ENCODE measurements at places on chromosomes 4 and X.

DNA sequence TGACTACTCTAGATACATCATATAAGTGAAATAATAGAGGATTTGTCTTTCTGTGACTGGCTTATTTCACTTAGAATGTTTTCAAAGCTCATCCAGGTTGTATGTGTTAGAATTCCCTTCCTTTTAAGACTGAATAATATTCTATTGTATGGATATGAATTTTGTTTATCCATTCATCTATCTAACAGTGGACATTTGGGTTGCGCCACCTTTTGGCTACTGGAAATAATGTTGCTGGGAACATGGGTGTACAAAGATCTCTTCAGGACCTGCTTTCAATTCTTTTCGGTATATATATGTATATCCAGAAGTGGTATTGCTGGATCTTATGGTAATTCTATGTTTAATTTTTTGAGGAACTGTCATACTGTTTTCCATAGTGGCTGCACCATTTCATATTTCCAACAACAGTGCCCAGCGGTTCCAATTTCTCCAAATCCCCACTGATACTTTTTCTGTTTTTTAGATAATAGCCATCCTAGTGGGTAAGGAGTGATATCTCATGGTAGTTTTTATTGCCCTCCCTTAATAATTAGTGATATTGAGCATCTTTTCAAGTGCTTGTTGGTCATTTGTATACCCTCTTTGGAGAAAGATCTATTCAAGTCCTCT lies 3.4 kb upstream of the SCD5 start:
- DNase-seq: no peak

DNA sequence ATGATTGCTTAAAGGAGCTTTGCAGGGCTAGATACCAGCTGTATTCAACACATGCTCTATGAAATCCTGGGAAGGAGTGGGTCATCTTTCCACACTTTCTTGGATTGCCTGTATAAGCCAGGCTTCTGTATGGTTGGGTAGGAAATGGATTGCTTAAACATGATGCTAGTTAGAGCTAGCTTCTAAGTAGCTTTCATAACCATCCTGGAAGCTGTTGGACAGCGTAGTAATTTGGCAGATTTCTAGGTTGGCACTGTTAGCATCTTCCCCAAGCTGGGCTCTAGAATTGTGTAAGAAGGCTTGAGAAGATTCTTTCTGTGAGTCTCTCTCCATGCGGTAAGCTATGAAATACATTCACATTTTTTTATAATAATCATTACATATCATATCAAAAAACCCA lies 127.3 kb downstream of the LINC00632 start:
- no peak for DNase-seq

DNA sequence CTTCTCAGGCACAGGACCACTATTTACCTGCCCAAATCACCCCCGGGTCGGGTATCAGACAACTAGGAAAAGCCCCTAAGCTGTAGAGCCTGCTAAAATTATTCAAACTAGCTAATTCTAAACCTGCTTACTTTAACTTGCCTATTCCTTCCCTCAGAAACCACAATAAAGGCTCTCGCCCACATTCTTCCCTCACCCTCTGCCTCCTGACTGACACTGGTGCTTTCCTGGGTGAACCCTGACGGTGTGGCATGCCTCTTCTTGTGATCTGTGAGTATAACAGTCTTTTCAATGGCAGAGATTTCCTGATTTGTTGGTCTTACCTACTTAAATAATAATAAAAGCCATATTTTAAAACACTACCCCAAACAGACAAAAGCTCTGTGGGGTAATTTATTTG lies 242.1 kb upstream of the ZCCHC13 start:
- DNase-seq: no peak

DNA sequence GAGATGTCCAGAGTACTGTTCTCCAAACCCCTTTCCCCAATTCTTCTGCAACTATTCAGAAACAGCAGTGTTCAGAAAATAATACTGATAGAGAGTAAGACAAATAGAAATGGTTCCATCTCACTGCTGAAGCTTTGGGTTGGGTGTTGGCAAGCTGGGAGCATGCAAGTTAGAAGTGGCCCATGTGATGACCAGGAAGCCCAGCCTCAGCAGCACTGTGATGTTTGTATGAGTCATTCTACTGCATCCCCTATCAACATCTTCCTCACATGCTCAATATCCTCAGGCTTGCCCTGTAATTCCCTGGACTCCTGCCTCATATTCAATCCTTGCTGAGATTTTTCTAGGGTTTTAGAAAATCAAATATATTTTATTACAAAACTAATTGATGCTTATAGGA lies 96.5 kb downstream of the CHRDL1 start:
- DNase-seq: no peak

DNA sequence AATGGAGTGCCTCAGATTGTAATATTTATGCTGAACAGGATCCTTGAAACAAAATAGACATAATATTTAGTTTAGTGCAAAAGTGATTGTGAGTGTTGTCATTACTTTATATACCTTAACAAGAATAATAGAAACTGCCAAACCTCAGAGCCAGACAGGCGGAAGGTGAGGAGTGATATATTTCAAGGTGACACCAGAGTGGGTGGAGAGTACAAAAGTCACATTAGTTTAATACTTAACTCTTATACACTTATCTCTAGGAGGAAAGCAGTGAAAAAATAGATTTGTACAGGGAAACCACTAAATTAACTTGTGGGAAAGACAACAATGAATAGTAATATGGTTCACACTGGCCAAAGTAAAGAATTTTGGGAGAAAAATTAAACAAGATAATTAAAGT lies 342.8 kb upstream of the NDST4 start:
- no peak for DNase-seq

GRCh38 chr4:125624951-125625350 lies 310.2 kb downstream of the FAT4 start:
- no peak for DNase-seq

DNA sequence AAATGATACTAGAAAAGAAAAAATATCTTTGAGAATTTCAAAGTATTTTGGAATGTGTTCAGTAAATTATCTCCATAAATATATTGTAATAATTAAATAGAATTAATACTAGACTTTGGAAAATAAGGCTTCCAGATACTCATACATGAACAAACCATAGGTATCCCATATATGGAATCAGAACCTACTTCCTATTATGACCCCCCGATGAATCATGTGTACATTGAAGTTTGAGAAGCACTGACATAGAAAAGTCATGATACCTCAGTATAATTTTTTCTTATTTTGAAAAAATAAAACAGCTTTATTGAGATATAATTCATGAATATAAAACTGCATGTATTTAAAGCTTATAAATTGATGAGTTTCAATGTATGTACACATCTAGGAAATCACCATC lies 27.2 kb upstream of the SMARCA5 start:
- no peak for DNase-seq

- DNase-seq: no peak
These were observed 546.6 kb downstream of the PCDH18 start for GRCh38 chr4:136985683-136986082.

- no peak for DNase-seq
These were observed 108.4 kb downstream of the LINC00632 start for GRCh38 chrX:140817943-140818342.

DNA sequence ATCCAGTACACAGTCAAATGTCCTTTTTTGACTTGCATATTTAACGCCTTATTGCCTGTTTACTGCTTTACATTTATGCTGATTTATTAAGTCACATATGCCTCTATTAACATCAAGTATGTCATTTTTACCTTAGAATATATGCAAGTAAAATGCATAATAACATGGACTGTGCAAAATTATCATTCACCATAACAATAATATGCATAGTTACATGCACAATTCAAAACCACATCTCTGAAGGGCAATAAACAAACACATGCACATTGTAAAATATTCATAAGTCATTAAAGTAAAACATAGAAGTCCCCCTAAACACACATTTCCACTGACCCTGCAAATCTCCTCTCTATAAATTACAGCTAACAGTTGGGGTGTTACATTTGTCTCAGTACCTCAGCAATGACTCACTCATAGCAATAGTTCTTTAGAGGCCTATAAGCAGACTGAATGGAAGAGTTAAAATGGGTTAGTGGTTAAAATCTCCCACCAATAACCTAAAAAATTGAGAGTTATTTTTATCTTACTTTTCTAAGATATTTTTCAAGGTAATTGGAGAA lies 61.1 kb downstream of the ADAMTS3 start:
- no peak for DNase-seq

GRCh38 chr4:121150486-121150885 lies 13.6 kb downstream of the TNIP3 start:
- no peak for DNase-seq
